CD4-positive, alpha-beta T cell treated with Interleukin-6 at 100 ng/mL for 8 hours (primary cell): ENCODE measurements at places on chromosomes 16 and 17.

DNA sequence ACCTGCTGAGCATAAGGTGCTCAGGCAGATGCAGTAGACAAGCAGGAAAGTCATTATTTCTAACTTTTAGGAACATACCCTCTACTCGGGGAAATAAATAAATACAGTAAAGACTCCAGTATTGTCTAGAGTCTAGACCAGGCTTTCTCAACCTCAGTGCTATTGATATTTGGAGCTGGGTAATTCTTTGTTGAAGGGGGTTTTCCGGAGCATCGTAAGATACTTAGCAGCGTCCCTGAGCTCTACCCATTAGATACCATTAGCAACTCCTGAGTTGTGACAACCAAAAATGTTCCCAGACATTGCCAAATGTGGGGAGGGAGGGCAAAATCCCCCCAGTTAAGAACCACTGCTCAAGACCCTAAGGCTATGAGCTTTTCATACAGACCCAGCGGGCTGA lies 21.1 kb downstream of the EPOP start:
- DNase-seq: no peak

- DNase-seq: no peak
Measured at GRCh38 chr17:43931062-43931571, 11.2 kb downstream of the PPY start.

DNA sequence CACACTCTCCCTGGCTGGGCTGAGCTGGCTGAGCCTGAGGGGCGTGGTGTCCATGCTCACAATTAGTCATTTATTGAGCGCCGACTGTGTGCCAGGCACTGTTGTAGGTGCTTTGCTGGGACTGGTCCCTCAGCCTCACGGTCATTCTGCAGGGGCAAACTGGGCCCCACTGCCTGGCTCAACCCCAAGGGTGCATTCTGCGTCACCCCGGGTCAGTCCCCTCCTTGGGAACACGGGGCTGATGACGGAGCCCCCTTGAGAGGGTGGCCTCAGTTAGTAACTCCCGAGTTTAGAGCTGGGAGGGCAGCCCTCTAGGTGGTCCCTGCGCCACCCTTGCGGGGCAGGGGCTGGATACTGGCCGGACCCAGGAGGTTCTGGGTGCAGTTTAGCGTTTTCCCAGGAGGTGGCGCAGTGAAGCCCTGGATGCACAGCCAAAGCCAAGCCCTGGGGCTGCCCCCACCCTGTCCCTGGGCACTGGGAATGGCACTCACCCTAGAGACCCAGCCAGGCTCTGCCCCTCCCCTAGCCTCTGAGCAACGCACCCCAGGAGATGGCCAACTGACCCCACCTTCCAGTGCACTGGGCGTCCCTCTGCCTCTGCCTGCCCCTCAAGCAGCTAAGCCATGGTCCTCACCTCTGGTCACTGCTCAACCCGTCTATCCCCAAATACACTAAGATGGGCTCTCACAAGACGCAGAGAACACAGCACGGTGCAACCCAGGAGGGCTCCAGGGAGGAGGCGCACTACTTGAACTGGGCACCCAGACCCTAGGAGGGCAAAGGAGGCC lies 243.2 kb upstream of the GSE1 start:
- DNase-seq: peak; percentile 18

DNA sequence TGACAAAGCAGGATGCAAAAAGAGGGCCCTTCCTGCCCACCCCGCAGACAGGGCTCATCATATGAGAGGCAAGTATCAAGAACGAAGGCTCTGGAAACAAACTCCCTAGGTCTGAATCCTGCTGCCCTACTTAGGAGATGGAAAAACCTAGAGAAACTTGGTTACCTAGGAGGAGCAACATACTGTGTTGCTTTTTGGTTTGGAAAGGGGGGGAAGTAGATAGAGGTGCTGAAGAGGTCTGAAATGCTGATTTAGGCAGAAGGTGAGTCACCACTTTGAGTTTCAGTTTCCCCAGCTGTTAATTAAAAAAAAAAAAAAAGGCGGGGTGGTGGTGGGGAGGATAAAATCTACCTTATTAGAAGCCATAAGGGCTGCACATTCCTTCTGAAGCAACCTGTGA lies 1.5 kb downstream of the N4BP1 start:
- peak; percentile 59 for DNase-seq

GRCh38 chr16:11205065-11205699 lies 50.8 kb downstream of the SOCS1 start:
- DNase-seq: no peak

- DNase-seq: no peak
Measured at GRCh38 chr16:80023865-80024264, 423.3 kb upstream of the MAF start.
